ENCODE measurements at places on chromosomes 16 and 17.

- peak; percentile 39 for DNase-seq
These were observed 12.5 kb upstream of the RHBDL3 start for GRCh38 chr17:32253117-32253611.

- peak; percentile 42 for DNase-seq
These were observed 22.7 kb upstream of the GPRC5B start for GRCh38 chr16:19907161-19907992.

DNA sequence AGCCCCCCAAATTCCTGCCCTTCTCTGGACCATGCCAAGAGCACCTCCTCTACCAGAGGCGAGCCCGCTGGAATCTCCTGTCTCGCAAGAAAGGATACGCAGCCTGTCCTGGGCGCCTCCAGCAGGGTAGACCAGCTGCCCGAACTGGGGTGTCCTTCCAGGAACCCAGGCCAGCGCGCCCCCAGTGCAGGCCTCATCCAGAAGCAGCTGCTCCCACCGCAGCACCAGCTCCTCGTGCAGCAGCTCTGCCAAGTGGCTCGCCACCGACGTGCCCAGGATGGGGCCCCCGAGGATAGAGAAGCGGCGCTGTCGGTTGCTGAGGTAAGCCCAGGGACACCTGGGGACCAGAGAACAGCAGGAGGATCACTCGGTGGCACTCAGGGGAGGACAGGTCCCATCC, 4.8 kb downstream of the TAF1C start:
- no peak for DNase-seq

DNA sequence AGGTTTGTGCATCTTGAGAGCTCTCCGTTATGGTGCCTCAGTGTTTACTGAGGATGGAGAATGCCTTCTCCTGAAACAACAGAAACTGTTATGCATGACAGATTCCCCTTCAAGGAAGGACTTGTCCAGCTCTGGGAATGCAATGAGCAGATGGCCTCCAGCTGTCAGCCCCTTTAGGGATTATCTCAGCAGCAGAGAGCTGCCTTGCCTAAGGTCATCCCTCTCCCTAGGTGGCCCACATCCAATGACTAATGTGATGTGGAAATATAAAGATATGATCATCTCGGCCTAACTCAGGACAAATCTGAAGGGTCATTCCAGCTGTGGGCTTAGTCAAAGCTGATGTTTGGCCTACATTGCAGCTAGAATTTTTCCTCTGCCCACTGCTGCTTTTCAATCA, 214.3 kb upstream of the N4BP1 start:
- no peak for DNase-seq

DNA sequence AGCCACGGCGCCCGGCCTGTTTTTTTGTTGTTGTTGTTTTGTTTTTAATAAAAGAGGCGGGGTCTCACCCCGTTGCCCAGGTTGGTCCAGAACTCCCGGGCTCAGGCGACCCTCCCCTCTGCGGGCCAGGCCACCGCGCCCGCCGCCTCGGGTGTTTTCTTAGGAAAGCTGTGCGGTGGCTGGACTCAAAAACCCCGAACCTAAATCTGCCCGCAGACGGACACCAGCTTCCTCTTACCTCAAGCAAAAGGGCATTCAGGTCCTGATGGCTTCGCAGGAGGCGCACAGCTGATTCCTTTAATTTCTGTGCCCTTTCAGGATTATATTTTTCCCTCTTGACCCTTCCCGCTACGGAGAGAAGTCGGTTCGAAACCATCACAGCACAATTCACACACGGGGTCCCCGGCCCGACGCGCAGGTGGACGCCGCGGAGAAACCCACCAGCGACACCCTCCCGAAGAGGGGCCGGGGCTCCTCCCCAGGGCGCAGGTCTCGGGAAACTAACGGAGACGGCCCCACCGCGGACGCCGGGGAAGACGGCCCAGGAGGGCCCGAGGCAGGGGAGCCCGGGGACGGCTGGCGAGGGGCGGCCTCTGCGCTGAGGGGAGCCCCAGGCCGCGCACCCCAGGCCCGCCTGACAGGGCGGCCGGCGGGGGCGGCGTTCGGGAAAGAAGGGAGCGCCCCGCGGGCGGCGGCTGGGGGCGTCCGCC, 653 bp downstream of the FANCA start:
- peak; percentile 47 for DNase-seq

GRCh38 chr17:72135546-72136325, 14.9 kb downstream of the SOX9 start:
- no peak for DNase-seq

DNA sequence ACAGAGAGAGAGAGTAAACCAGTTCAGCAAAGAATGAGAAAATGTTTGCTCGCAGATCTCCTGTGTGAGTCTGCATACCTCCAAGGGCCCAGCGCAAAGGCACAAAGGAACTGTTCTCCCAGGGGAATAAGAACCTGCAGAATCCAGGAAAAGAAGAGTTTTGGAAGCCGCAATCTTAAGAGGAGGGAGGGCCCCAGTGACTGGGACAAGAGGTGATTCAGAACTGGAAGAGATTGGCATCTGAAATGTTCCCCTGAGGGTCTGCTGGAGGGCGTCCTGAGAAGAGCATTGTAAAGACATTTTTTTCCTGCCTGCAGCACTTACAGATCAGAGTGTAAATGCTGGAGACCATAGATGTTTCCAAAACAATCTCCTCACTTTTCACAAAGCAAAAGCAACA, 6.1 kb downstream of the ATMIN start:
- DNase-seq = no peak

GRCh38 chr17:66468241-66469087, 166.1 kb downstream of the PRKCA start:
- DNase-seq = no peak

DNA sequence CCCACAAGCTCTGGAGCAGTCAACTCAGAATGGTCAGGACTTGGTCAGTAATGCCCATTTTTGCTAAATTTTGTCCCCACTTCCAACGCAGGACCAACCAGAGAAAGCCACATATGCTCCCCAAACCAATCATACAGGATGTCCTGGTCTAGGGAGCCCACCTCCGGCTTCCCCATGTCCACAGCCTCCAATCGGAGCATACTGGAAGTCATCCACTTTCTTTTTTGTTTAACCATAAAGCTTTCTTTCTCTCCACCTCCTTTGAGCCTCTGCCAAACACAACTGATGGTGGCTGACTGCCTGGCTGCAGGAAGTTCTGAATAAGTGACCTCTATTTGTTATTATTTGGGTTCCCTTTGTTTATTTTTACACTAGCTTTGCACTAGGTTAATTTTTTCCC, 549.1 kb downstream of the WWOX start:
- no peak for DNase-seq

- no peak for DNase-seq
These were observed 19.1 kb downstream of the ZNRF1 start for GRCh38 chr16:75017670-75018525.

GRCh38 chr17:29176558-29177351, 3.4 kb downstream of the MYO18A start:
- peak; percentile 73 for DNase-seq

- no peak for DNase-seq
These were observed 19.2 kb downstream of the GSDMB start for GRCh38 chr17:39899215-39899614.

DNA sequence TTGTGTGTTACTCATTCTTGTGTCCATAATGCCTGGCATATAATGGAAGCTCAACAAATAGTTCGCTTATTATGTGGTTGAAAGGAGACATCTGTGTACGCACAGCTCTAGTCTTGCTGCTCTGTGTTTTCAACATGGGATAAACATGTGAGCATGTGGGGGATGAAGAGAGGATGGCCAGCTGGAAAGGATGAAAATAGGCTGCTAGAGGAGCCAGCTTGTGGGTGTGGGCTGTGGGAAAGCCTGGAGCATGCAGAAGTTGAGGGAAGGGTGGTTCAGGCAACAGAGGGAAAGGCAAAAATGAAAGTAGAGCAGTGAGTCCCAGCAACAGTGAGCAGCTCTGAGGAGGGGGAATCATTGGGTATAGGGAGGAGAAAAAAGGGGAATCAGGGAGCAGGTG, 324.6 kb upstream of the CDH11 start:
- DNase-seq = no peak

Data from right kidney (tissue), 9 donors.